ENCODE measurements at places on chromosomes 2 and 18.

DNA sequence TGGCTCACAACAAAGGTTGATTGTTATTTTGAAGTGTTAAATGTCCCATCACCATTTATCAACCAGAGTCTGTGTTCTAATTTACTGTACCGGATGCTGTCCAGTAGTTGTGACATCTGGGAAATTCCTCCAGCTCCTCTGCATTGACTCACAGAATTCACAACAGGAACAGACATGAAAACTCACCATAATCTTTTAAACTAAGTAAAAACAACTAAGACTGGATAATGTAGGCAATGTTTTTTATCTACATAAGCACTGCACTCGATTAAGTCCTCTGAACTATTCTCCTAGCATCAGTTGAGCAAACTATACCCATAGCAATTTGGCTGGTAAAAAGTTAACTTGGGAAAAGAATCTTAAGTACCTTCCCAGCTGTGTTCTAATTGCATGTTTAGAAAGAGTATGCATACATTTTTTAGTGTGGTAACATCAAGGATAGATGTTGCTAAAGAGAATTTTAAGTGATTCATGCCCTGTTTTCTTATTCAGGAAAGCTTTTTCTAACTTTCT is 42.9 kb upstream of the MYO1B start:
- DNase-seq: no peak

GRCh38 chr2:179860255-179861026 is 971 bp downstream of the ZNF385B start:
- no peak for DNase-seq

- DNase-seq: no peak
Observed at GRCh38 chr2:2910259-2910658, 467.4 kb downstream of the EIPR1 start.

- peak; percentile 70 for DNase-seq
Observed at GRCh38 chr2:43059183-43059897, 167.1 kb downstream of the ZFP36L2 start.

DNA sequence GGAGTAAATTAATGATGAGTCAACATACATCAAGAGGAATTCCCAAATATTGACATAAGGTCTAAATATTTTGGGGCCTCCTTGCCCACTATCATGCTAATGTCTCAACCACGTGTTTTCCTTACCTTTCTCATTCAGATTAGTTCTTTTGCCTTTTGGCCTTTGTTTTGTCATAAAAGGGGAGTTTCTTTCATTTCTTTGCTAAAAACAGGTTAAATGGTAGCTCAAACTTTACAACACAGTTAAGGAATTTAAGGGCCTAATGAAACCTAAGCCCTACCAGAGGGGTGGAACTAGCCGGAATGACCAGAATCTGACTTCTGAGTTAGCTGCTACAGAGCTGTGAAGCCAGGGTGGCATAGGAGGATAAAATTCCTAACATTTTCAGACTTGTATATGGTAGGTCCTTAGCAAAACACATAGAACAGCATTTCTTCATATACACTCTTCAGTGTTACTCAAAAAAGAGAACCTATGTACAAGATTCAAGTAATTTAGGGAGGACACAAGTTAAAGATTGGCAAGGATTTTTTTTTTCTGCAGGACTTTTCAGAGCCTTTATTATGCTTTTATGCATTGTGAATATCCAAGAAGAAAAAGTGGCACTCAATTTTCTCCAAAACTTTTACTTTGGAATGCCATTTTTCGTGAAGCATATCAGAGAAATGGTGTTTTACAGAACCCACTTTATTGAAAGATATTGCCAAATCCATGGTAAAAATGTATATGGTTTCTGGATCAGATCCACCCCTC is 633.1 kb downstream of the ARHGAP15 start:
- DNase-seq: no peak

- no peak for DNase-seq
Observed at GRCh38 chr2:149808556-149808955, 221.0 kb upstream of the MMADHC start.

GRCh38 chr2:113282747-113283533 is 4.2 kb upstream of the PAX8 start:
- no peak for DNase-seq

- DNase-seq: peak; percentile 88
Observed at GRCh38 chr2:238320246-238320647, at the start of gene TRAF3IP1. Gene TRAF3IP1 (plus strand): TSS chr2:238320518. CDS start chr2:238320663, 145 bp downstream.

- DNase-seq: no peak
Observed at GRCh38 chr2:127149384-127149783, 42.4 kb upstream of the BIN1 start.

DNA sequence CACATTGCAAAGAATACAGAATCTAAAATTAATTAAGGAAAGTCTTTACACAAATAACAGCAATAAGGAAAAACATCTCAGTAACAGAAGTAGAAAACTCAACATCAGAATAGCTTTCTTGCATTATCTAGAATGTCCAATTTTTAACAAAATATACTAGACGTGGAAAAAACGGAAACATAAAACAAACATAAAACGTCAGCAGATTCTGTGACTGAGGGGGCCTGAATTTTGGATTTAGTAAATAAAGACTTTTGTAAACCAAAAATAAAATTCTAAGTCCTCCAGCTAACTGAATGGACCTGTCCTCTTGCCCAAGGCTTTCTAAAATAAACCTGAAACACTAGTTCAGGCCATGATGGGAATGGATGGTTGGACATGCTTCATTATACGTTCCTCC is 773.5 kb upstream of the LRRTM1 start:
- no peak for DNase-seq

GRCh38 chr2:172433144-172433543 is 5.8 kb downstream of the ITGA6 start:
- no peak for DNase-seq

DNA sequence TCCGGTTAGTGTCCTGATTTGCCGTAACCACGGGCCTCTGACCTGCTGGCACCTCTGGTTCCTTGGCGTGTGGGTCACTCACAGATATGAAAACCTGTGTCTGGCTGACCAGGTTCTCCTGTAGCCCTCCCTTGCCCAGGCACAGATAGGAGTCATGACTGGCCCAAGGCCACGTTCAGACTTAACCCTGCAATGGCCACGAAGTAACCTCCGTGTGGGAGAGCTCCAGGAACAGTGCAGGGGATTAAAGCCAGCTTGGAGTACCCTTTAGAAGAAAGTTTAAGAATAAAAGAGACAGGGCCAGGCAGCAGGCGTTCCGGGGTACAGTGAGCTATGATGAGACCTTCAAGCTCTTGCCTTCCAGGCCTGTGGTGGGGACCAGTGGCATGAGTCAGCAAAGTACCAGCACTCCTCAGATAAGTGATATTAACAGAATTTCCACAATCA is 25.5 kb downstream of the CENPO start:
- DNase-seq: no peak

GRCh38 chr2:84234103-84234502 is 225.0 kb downstream of the SUCLG1 start:
- DNase-seq: no peak

GRCh38 chr18:40313030-40313642 is 1641.9 kb upstream of the PIK3C3 start:
- DNase-seq: no peak

- no peak for DNase-seq
Observed at GRCh38 chr2:49582946-49583345, 428.6 kb upstream of the FSHR start.

DNA sequence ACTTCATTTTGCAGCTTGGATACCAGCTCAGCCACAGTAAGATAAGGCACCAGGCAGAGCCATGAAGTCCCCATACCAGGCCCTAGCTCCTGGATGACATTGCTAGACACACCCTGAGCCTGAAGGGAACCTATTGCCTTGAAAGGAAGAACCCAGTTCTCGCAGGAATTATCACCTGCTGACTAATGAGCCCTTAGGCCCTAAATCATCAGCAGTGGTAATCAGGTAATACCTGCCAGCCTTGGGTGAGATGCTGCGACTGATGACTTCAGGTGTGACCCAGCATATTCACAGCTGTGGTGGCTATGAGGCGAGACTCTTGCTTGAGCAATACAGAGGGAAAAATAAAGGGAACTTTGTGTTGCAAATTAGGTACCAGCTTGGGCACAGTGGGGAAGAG is 24.9 kb downstream of the CLK1 start:
- DNase-seq: no peak

- DNase-seq: no peak
Observed at GRCh38 chr2:142936629-142937028, 59.2 kb downstream of the KYNU start.

DNA sequence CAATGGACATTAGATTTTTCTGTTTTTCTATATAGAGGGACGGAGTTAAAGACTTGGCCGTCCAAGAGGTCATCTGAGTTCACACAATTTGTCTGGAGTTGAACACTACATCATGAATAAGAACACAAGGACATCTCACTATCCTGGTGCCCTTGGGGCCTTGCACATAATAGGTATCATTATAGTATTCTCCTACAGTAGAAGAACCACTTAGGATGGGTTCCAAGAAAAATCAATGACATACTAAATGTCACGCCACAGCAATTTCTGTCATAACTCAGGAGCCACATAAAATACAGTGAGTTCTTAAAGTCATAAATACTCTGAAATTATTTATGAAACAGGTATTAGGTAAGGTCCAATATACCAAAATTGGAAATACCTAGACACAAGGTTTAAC is 154.4 kb downstream of the NCKAP5 start:
- no peak for DNase-seq

GRCh38 chr18:6248017-6248416 is 166.7 kb downstream of the L3MBTL4 start:
- no peak for DNase-seq

- no peak for DNase-seq
Observed at GRCh38 chr2:126900646-126901319, 2.1 kb downstream of the TEX51 start.

DNA sequence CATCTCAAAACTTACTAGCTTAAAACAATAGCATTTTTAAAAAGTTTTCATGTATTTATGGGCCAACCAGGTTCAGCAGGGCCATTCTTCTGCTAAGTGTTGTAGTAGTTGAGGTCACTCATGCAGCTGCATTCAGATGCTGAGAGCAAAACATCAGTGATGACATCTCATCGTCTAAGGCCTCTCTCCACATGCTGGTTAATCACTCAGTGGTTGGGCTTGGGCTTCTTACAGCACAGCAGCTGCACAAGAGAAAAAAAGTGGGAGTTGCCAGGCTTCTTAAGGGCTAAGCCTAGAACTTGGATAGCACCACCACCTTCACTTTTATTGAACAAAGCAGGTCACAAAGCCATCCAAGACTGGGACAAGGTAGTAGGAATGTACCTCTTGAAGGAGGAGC is 190.3 kb downstream of the IRS1 start:
- no peak for DNase-seq

DNA sequence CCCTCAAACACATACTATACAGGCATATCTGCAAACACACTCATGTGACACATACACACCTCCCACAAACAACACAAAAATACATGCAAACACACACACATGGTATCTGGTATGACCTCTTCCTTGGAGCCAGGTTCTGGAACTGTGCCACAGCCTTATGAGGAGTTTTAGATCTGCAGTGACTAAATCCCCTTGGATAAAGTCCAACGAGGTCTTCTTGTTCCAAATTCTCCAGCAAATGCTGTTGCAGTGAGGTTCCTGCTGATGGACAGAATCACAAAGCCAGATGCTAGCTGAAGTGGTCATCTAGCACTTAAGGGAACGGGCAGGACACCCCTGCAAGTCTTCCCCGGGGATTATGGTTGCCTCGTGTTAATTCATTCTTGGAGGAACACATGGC is 54.5 kb upstream of the DAPL1 start:
- no peak for DNase-seq

GRCh38 chr2:104851291-104852089 is 2.4 kb upstream of the POU3F3 start:
- no peak for DNase-seq

DNA sequence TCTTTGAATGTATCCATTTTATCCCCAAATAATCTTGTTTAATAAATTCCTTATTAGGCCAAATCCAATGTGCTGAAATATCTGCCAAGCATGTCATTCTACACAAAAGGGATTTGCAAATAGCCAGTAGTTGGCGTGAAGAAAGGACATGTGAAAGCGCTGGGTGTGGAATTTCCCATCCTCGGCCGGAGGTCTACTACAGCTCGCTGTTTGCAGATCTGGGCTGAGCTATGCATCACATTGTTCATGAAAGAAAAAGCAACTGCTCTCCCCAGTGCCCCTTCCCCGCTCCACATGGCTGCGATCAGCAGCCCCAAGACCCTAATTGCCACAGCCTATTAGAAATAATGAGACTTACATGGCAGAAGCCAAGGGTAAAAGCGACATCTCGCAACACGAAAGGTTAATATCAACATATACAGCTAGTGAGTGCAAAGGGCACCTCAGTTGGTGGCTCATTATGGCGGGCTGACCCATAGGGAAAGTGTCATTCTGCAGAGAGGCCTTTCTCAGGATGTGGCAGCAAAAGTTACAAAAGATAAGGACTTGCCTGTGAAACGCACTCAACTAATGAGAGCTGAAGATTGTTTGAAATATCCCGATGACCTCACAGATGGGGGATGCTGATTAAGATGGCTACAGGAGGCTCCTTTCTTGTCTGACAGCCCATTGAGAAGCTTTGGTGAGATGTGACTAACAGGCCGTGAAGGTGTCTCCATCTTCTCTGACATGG is 126.9 kb upstream of the CYP1B1 start:
- DNase-seq: no peak

GRCh38 chr2:190996947-190997346 is 17.0 kb downstream of the STAT1 start:
- DNase-seq: no peak

GRCh38 chr2:11683966-11684365 is 14.0 kb upstream of the NTSR2 start:
- DNase-seq: no peak

DNA sequence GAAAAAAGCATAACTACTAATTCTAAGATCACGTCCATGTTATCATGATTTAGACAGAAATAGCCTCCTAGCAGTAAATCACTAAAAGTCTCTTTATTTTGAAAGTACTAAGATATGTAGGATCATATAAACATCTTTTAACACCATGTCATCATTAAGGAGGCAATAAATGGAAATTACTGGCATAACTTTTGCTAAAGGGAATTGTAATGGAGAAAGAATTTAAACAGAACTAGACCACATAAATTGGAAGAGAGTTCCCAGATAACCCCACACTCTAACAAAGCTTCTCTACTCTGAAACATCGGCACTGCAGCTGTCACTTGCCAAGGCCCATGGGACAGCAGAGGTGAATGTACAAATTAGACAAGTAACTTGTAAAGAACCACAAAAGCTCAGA is 29.5 kb downstream of the STK39 start:
- no peak for DNase-seq

DNA sequence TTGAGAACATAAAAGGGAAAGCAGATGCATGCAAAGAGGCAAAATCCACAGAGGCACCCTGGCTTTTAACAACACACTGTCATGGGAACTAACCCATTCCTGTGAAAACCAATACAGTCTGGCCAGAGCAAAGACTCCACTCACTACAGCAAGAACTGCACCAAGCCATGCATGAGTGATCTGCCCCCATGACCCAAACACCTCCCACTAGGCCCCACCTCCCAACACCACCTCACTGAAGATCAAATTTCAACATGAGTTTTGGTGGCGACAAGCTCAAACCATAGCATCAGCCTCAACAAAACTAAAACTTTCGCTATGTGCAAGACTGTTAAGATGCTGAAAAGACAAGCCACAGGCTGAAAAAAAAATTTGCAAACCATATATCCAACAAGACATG is 162.8 kb downstream of the SMAD2 start:
- DNase-seq: no peak

GRCh38 chr2:224983712-224984554 is 58.3 kb downstream of the DOCK10 start:
- no peak for DNase-seq
